ENCODE measurements at places on chromosomes 7 and 10.

DNA sequence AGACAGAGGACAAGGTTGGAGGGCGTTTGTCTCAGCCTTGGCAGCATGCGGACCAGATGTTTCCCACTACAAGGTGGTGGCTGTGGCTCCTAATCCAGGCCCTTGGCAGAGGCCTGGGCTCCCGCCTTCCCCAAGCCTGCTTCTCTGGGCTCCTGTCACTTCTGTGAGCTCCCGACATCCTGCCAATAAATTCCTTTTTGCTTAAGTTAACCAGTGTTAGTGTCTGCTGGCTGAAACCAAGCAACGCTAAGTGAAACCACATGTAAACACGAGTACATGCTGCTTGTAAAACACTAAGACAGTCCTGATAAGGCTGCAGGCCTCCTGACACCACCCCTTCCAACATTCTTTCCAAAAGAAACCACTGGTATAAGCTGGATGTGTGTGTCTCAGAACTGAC is 263.6 kb upstream of the ZMIZ1 start:
- DNase-seq = no peak

DNA sequence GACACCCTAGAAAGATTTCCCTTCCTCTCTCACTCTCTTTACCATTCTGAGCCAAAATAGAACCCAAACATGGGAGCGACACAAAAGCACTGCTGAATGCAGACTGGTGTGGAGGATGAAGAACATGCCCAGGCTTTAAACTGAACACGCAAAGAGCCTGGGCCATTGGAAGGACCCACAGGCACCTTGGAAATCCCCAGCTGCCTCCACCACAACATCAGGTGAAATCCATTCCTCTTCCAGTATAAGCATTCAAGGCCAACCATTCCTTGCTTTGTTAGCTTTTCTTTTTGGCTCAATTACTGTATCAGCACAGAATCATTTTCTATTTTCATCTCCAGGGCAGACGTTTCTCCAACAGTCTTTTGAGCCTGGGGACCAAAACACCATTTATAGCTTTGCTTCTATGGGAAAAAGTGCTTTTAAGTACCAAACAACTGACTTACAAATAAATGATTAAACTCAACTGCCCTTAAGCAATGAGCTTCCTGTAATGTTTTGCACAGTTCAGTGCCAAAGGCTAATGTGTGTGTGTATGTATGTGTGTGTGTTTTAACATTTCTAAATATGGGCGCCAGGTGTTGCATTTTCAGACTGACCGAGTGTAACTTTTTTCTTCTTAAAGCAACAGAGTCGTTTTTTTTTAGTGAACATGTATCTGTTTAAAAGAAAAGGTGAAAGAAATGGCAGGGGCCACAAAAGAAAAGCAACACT is 16.2 kb upstream of the BLNK start:
- DNase-seq = no peak

GRCh38 chr7:100185726-100186125 is 8.0 kb downstream of the STAG3 start:
- DNase-seq = no peak

- DNase-seq = no peak
Observed at GRCh38 chr7:105228555-105228954, 160.2 kb downstream of the SRPK2 start.

GRCh38 chr7:96772139-96772694 is 62.6 kb upstream of the SEM1 start:
- no peak for DNase-seq

DNA sequence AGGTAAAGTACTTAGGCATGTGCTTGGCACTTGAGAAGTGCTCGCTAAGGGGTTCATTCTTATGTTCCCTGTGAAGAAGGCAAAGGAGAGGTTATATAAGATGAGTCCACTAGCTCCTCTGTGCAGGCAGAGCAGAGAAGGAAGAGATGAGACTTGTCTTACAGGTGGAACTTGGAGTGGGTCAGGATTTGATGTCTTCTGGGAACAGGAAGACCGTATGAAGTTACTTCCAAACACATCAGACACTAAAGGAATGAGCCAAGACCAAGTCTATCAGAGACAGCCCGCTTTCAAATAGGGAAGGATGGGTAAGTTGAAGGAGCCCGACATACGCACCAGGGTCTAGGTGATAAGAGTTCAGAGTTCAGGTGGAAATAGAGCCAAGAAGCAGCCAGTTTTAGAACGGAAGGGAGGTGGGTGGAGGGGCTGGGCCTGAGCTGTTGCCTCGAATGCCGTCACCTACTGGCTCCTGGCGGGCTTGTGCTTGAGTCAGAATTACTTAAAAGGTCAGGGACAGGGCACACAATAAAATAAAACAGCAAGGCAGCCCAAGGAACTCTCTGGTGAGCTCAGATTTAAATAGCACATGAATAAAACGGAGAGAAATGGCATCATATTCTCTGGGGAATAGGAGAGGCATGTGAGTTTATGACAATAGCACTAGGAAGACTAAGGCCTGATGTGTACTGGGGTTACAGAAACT is 56.1 kb upstream of the GRB10 start:
- no peak for DNase-seq

GRCh38 chr10:102712843-102713538 is 1.2 kb downstream of the ARL3 start:
- DNase-seq = no peak

DNA sequence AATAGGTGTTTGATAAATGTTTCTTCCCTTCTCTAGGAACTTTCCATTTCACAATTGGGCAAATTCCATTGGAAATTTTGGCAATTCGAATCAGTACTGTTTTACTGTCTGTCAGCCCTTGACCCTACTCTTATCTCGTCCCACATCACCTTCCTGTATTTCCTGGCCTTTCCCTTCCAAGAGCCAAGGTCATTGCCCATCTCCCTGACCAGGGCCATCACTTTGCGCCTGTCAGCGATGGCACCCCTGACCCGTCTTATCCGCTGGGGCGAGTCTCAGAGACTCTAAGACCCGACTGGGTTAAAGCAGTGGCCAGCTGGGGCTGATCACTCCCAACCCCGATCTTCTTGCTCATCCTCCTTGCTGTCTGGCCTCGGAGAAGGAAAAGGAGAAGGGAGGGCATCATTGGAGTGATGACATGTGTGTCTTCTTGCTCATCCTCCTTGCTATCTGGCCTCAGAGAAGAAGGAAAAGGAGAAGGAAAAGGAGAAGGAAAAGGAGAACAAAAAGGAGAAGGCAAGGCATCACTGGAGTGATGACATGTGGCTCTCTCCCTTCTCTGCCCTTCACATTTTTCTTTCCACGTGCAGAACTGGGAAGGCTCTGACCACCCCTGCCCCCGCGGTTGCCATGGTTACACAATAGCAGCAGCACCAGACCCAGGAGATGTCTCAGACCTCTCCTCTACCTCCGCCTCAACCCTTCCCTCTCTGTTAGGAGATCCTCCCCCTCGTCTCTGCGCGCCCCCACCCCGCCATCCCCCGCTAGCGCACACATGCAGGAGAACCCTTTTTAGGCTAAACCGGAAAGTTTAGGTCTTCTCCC is 2.0 kb downstream of the SEMA3D start:
- DNase-seq = no peak

GRCh38 chr10:132534391-132535064 is 3.1 kb upstream of the INPP5A start:
- DNase-seq = no peak

GRCh38 chr10:32142646-32143045 is 86.4 kb upstream of the KIF5B start:
- DNase-seq = no peak

DNA sequence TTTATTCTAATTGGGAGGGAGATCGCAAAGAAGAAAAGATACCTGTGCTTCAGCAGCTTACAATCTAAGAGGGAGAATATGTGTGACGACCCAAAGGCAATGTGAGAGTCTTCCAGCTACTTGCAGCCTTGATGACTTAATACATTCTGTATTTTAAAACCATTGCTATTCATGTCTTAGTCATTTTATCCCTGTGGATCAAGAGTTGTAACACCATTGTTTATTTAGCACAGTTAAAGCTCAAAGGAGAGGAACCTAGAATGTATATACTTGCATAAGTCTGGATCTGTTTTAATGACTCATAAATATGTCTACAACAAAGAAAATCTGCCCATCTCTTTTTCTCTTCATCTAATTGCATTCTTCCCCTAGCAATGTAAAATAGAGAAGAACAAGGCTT is 117.9 kb upstream of the DLX6 start:
- no peak for DNase-seq

DNA sequence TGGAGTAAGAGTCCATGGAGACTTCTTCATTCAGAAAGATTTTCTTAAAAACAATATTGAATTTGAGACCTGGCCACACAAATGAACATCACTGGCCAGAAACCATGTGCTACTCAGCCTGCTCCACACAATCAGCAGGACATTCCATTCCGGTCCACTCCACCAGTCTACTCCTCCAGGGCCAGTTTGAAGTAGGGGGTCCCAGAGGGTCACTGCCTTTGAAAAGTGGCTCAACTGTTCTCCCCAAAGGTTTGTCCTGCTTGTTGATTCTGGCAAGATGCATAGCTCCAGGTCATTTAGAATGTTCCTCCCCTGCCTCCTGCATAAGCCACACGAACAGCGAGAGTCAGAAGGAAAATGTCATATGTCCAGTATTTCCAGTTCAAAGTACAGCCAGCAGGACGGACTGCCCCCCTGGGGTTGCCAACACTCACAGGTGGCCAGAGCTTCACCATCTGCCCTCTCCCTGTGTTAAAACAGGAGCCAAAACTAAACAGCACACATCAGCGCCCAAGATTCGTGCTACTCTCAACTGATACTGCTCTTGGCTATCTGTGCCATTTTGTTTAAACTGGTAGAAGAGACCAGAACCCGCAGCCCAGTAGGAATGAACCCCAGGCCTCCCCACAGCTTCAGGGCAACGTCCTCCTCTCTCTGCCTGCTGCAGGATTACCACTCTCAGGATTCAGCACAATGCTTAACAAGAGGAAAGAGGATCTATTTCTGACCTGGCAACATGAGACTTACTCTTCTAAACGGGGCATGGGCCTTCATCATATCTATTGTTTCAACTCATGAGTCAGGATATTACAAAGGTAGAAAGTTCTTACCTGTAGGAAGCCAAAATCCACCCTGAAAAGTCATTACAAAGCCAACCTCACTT is 11.3 kb downstream of the GRB10 start:
- no peak for DNase-seq

- no peak for DNase-seq
Observed at GRCh38 chr7:92496876-92497275, 19.1 kb upstream of the ERVW-1 start.

- no peak for DNase-seq
Observed at GRCh38 chr7:88337572-88337971, 30.9 kb upstream of the STEAP4 start.

DNA sequence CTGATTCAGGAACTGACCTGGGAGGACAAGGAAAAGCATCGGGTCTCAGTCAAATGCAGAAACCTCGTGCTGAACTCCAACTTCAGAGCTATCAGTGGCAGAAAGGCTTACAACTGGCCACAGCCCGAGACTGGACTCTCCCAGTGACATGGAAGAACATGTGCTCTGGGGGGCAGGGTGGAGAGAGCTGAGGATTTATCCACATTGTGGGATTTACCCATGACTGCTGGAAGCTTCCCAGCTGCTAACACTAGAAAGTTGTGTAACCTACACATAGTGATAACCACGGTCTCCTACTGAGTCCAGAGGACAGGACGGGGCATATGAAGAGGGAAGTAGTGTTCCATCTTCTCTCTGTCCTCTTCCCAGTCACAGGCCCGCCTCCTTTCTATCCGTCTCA is 103.4 kb downstream of the ITIH5 start:
- no peak for DNase-seq

DNA sequence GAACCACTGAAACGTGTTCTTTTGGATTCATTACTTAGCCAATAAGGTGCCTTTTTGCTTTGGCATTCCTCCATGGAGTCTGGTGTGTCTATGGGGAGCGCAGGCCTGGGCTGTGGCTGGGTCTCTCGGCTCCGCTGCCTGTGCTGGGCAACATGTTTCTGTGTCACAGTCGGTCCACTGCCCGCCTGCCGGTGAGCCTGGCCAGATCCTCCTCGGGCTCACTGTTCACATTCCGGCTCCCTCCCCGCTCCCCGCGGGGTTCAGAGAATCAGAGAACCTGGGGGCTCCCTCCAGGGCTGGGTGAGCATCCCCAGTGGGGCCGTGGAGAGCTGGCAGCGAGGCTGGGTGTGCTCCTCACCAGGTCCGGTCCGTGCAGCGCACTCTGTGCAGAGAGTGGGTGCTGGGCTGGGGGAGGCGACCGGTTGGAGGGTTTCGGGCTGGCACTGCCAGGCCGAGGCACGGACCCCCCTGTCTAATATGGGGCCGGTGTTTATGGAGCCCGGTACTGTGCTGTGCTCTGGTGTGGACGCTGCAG is 70.4 kb downstream of the INPP5A start:
- no peak for DNase-seq

DNA sequence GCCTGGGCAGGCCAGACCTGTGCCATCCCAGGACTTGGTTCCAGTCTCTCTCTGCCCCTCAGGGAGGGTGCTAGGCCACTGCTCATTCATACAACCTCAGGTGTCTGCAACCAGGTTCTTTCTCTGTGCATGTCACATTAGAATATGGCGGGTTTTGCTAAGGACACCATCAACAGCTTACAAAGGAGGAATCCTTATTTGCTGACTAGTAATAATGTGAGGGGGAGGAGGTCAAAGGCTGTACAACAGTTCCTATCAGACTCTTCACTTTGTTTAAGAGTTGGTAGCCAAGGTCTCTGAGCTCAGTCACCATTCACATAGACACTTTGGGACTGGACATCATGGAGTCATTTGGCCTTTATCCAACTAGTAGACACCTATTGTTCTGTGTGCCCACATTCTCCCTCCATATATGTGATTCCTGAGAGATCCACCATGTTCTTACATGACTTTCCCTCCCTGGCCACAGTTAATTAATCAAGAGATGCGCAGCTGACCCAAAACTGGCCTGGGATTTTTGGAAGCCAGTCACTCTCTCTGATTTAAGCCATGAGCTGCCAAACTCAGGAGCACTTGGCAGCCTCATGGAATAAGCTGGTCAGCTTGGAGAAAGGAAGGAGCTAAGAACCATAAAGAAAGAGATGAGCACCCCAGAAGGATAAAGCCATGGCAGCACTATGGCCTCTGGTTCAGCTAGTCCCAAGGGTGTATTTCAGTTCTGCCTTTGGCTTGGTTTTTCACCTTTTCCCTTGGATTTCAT is 51.2 kb downstream of the DPCD start:
- no peak for DNase-seq

DNA sequence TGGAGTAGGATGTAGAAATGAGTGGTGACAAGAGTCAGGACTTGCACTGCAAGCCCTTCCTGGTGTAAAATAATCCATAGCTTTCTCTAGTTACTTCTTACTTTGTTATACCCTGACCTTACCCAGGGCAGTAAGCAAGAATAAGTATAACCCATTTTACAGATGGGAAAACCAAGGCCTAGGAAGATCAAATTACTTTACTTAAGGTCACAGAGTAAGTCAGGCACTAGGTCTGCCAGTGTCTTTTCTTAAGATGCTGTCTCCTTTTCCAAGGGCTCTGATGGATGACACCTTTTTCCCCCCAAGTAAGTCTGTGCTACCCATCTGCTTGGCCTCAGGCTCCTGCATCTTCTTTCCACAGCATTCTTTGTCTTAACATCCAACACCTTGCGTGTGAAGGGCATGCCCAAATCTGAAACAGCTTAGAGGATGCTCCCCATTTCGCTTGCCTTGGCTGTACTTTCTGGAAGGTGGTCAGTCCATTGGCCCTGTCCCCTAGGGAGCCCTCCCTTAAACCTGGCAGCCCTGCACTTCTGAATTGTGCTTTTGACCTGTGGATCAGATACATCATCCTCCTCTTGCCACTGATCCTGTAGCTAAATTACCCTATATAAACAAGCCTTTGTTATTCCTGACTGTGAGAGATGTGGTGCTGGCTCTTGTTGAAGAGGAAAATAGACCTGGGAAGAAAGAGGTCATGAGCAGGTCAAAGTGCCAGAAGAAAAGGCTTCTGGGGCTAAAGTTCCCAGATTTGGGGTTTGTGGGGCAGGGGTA is 168.6 kb downstream of the LRMDA start:
- no peak for DNase-seq
